Frontal cortex (tissue), 4 donors: ENCODE measurements at places on chromosomes 2 and 18. TPM values are rescaled to one million over a fixed set of nuclear protein-coding genes. Genes with fewer than 3 reads are reported as not detected.

LRRC30 gene
- not detected for total RNA-seq

NOTO gene
- not detected for total RNA-seq

ODC1 gene
- 143 TPM for total RNA-seq

YPEL5 gene
- total RNA-seq: 133 TPM

GRCh38 chr2:101267671-101268656, 15.3 kb downstream of the CNOT11 start:
- DNase-seq: no peak

DNA sequence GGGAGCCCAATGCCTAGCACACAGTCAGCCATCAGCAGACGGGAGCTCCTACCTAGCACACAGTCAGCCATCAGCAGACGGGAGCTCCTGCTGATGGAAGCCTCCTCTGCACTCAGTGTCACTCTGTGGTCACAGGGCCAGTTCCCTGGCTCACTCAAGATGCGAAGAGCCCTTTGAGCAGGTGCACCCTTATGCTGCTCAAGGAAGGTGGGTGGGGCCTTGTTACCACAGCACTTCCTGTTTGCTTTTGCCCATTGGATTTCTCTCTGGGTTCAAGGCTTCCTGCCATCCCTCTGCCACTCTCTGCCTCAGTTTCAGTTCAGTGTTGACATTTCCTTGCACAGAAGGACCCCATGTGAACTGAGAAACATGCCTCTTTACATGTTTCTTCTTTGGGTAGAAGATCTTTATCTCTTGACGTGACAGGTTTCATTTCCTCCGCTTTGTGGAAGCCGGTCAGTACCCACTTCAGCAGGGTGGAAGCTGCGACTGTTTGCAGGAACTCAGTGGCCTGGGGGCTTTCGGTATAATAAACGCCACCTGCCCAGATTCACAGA, 11.6 kb downstream of the TRIB2 start:
- DNase-seq: no peak

DNA sequence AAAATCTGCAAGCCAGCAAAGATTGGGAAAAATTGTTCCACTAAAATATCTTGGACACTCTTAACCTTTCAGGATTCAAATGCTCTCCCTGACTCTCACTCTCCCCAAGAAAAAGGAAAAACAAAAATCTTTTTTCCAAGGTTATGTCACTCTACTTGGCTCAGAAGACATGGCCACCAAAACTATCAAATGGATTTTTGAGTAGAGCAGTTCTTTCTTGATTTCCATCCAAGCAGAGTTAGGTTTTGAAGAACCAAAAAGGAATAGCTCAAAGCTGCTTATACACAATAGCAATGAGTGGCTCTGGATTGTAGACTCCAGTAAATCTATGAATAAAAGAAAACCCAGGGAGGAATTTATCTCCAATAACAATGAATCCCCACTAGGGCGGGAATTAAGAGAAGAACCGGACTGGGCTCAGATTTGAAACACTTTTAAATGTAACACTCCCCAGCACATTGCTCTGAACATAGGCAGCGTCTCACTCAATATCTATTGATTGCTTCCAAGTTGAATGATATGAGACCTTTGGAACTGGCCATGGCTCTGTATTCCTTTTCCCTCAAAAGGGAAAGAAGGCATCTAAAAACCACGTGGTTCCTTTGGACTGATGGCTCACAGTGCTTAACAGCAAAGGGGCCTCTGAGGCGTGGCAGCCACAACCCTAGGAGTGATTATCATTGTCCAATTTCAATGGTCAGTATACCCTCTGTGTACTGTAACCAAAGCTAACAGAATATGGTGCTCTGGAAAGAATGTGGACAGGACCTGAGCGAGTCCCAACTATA, 68.3 kb downstream of the SPRED2 start:
- DNase-seq: no peak
